Activated CD8-positive, alpha-beta memory T cell treated with anti-CD3 and anti-CD28 coated beads, Interleukin-2, amount 10 ng/mL, durations not matched to agents 7 days and 5 days (primary cell): ENCODE measurements at places on chromosomes 5 and 9.

GRCh38 chr9:135275571-135276289 is 188.3 kb downstream of the OLFM1 start:
- DNase-seq: no peak

GRCh38 chr5:107294669-107295068 is 376.1 kb downstream of the EFNA5 start:
- no peak for DNase-seq

- DNase-seq: no peak
Observed at GRCh38 chr5:100406640-100407039, 128.5 kb upstream of the FAM174A start.

DNA sequence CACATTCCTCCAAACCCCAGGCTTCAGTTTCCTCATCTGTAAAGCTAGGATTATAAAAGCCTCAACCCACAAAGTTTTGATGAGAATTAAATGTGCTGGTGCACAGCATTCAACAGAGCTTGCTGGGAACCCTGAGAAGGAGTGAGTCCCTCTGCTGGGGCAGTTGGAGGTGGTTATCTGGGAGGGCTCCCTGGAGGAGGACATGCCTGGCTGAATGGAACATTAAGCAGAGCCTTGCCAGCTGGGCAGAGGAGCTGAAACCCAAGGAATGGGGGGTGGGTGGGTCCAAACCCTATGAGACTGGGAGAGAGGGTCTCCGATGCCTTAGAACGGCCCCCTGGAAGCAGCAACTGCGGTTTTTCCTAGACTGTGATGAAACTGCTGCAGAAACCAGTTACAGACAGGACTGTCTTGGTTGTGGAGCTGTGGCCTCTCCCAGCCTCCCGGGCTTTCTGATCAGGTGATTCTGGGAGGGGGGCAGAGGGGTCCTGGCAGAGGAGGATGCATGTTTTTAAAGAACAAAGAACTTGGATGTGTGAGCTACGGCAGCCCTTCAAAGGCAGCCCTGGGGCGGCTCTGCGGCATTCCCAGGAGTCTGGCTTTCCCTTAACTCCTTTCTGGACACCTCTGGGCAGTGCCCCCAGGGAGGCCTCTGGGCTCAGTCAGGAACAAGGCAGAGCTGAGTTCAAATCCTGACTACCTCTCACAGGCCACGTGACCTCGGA is 20.8 kb downstream of the FIBCD1 start:
- no peak for DNase-seq

DNA sequence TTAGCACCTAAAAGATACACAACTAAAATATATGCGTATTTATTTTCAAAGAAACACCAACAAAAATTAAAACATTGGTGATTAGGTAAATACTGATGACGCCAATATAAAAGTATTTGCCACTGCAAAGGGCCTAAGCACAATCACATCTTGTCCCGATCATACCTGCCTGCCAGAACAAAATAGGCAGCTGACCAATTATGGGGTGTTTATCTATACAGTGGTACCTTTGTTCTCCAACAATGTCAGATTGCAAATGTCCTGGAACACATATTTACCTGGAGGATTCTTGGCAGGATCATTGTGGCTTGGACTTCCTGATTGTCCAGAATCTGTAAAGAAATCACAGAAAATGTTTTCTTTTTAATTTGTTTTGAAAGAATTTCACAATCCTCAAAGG is 134.5 kb downstream of the NFIB start:
- no peak for DNase-seq

- DNase-seq: no peak
Observed at GRCh38 chr5:99010294-99010693, 81.5 kb upstream of the CHD1 start.

- no peak for DNase-seq
Observed at GRCh38 chr5:17067657-17068392, 131.7 kb upstream of the MYO10 start.

GRCh38 chr5:100043475-100043874 is 491.7 kb upstream of the FAM174A start:
- DNase-seq: no peak

DNA sequence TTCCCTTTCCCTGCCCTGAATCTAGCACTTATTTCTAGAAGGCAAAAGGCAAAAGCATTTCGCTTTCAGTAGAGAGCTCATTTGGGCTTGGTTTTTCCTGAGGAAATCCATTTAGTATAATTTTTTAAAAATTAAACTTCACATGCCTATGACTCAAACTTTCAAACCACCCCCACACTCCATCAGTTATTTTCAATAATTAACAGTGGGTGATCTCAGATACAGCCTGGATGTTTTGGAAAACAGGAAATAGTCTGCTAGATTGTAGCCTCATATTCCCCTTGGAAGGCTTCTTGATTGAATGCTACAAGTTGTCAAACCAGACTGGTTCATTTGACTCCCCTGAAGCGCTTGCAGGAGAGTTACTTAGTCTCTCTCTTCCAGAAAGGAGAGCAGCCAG is 40.6 kb downstream of the SEMA5A start:
- no peak for DNase-seq

DNA sequence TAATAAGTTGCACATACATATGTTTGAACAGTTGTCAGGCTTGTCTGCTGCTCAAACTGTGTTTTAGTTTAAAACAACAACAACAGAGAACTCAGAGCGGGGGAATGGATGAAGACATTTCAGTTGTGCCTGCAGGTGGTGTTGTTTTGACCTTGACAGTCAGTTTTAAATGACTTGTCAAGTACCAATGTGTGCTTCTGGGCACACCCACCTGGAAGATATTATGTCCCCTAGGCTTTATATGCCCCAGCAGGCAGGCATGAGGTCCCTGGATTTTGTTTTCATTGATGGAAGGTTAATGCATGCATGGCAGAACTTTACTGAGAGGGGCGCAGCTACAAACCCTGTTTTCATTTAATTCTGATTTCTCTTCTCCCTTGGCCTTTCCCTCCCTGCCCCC is 84.6 kb downstream of the AOPEP start:
- DNase-seq: no peak
